ENCODE measurements at places on chromosomes 6 and 20.

GRCh38 chr6:147643341-147644200 lies 135.1 kb downstream of the SAMD5 start:
- DNase-seq: no peak

DNA sequence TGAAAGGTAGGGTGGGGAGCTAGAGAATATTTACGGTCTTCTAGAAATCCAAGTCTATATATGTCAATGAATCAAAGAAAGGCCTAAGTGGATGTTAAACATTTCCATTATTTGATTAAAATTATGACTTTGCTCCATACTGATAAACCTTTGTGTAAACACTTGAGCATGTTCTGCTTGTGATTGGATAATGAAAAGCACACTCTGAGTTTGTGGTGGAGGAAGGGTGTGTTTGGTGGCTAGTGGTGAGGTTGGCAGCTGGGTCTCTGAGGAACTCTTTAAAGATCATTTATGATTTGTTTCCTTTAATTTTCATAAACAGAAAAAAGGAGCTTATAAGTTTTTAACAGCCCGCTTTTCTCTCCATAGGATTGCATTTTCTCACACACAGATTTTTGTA lies 84.7 kb downstream of the RFPL4B start:
- no peak for DNase-seq

GRCh38 chr20:47610247-47610944 lies 108.7 kb downstream of the NCOA3 start:
- DNase-seq: peak; percentile 60

- no peak for DNase-seq
Observed at GRCh38 chr6:67630146-67630545, 1004.9 kb upstream of the ADGRB3 start.

- no peak for DNase-seq
Observed at GRCh38 chr20:35257175-35257909, 20.6 kb downstream of the MMP24OS start.

DNA sequence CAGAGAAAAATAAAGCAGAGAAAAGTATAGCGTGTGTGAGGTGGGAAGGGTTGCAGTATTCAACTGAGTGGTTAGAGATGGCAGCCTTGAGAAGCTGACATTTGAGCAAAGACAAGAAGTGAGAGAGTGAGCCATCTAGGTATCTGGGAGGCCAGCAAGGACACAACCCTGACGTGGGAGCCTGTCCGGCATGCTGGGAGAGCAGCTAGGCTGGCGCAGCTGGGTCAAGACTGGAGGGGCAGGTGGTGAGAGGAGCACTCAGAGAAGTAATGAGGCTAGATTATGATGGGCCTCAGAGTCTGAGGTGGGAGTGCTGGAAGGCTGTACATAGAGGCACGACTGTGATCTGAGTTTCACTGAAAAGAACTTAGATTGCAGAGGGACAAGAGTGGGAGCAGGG lies 12.9 kb downstream of the TTPAL start:
- DNase-seq: no peak

GRCh38 chr6:79684876-79685275 lies 53.7 kb downstream of the SH3BGRL2 start:
- no peak for DNase-seq

DNA sequence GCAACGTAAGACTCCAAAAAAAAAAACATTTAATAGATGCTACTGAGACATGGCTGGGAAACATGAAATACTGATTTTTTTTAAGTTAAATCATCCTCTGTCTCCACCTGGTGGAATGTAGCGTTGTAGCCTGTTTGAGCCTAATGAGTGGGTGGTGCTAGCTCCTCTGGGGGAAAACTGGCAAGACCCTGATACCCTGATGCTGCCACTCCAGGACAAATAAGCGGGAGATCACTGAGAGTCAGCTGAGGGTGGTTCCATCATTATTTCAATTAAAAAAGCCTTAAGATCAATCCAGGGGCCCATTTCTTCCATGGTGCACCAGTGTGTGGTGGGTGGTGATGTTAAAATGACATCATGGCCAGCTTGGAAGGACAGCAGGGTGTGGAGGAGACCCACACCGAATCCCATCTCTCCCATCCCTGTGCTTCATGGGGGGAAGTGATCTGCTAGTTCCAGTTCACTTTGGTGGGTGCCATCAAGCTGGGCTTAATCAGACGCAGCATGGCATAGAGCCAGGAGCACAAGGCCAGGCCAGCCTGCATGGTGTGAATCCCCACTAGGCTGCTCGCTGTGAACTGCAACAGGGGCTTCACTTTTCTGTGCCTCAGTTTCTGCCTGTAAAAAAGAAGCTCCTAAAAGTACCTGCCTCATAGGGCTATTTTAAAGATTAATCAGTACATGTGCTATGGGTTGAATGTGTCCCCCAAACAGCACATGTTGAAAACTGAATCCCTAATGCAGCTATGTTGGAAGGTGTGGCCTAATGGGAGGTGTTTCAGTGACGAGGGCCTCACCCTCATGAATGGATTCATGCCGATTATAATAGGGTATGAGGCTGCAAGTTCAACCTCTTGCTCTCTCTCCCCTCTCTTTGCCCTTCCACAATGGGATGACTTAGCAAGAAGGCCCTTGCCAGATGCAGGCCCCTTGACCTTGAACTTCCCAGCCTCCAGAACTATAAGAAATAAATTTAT lies 13.0 kb upstream of the MRPS10 start:
- DNase-seq: no peak

- DNase-seq: no peak
Observed at GRCh38 chr6:123668965-123669591, 32.3 kb upstream of the TRDN start.

- no peak for DNase-seq
Observed at GRCh38 chr6:37903351-37904340, 84.1 kb downstream of the ZFAND3 start.

GRCh38 chr6:118403036-118403435 lies 145.1 kb upstream of the PLN start:
- DNase-seq: no peak

- peak; percentile 94 for DNase-seq
Observed at GRCh38 chr20:50186151-50186885, 4.3 kb upstream of the CEBPB start.

DNA sequence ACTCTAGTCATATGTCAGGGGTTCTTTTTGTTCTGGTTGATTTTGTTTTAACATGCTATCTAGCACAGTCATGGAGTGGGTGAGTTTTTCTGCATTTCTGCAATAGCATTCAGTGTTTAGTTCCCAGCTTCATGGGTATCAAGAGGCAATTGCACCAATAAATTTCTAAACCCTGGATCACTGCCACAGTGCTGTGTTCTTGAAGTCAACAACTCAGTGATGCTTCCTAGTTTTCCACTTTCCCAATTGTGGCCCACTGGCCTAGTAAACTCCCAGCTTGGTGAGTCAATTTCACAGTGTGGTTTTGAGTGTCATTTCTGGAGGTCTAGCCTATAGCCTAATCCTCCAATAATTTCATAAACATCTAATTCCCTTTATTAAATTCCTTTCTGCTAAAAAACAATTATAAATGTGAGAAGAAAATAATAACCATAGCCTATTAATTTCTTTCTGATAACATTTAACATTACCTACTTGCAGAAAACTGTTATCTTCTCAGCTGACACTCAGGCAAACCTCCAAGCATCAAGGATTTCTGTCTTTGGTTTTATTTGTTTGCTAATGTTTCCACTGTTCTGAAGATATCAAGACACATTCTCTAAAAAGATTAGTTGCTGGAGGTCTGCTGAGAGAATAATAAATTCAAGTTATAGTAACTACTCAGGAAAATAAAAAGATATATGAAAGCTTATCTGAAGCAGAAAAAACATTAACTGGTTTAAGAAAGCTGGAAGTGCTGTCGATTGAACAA lies 89.9 kb downstream of the PDE7B start:
- DNase-seq: no peak

DNA sequence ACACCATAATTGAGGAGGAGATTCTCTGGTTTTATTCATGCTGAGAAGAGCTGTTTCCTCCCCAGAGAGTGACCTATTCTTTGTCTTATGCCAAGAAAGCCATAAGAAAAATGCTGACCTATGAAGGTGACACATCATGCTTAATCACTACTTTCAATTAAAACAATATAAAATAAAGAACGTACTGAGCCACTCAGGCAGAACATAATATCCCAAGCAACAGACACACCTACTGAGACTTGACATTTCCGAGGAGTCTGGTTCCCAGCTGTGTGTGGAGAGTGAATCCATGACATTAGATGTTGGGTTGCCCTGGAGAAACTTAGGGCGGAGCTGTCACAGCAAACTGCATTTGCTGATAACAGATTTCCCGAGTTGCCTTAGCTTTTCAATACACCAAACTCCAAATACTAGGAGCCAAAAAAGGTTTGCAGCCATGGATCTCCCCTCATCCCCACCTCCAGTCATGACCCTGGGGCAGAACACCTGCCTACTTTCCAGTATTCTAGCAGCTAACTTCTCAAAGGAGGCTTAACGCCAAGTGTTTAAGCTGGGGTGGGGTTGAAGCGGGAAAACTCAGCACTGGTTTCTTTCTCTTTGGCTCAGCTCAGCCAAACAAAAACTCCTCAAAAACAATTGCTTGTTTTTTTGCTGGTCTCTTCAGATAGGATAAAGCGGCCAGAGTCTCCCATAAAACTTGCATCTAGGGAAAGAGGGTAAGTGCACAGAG lies 92.2 kb downstream of the BACH2 start:
- DNase-seq: no peak

GRCh38 chr6:118896339-118897136 lies 2.6 kb downstream of the ASF1A start:
- no peak for DNase-seq

- DNase-seq: no peak
Observed at GRCh38 chr6:170236131-170236836, 54.6 kb downstream of the DLL1 start.

- DNase-seq: no peak
Observed at GRCh38 chr6:83824388-83824801, 28.8 kb upstream of the RIPPLY2 start.

DNA sequence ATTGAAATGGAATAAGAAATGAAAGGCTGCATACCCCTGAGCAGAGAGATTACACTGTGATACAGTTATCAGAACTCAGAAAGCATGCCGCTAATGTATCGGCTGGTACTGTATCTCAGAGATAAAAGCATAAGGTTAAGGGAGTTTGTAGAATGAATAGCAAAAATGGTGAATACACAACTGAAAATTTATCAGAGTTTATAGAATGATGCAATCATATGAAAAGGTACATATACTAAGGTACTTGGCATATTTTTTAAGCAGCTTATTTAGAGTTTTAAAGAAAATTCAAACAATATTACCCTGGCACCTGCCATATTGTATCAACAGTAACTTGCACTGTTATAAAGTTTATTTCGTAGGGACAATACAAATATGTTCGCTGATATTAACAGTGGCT lies 364.0 kb downstream of the PHF3 start:
- no peak for DNase-seq

- no peak for DNase-seq
Observed at GRCh38 chr6:30804333-30804732, 60.0 kb upstream of the IER3 start.

DNA sequence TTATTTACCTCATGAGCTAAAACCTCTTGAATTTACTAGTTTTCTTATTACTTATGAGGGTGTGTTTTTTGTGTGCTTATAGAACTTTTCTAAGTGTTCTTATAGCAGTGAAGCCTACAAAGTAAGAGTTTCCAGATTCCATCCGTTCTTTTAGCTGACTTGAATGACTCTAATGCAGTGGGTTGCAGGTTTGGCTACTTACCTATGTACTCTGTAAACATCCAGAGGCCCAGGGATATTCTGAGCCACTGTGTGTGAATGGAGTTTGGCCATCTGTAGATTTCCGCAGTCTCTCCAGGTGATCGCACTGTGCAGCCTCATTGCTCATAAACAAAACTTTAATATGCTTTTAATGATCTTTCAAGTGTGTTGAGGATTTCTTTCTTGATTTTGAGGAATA lies 157.8 kb downstream of the MYO6 start:
- no peak for DNase-seq

DNA sequence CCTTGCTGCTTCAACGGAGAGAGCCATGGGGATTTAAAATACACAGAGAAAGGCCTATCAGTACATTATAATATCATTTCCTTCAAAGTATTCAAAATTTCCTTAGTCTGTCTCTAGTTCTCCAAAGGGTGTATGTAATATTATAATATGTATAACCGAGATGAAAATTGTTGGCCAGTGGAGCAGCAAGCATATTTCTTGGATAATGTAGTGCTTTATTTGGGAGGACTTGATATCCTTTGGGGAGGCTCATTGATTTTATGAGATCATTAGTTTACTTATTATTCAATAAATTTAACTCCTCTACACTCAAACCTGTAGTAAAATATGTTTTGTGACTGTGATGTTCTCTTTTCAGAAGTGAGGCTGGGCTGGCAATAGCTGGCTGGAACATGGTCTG lies 802.9 kb upstream of the FLRT3 start:
- no peak for DNase-seq

DNA sequence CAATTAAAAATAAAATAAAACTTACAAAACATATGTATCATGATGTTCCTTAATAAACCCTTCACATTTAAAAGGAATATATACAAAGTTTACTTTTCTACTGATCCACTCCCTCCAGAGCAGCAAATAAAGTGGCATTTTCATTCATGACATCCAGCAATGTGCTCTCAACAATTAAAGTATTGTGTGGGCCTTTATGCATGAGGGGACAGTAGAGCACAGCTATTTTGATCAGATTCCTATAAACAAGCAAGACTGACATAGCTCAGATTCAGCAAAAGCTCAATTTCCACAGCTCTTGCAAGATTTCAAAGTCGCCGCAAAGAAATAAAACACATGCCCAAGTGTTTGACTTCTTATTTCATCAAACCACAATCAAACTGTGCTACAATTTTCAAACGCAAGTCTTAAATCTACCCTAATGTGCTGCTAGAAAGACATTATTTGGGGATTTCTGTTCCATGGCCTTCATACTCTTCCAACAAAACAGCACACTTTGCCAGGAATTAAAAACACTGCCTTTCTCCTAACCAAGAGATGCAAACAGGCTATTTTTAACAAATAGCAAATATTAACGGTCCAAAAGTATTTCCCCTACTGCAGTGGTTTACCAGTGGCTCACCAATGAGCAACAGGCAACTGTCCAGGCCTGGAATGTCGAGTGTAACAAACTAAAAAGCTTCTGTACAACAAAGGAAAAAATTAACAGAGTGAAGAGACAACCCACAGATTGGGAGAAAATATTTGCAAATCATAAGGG lies 52.3 kb downstream of the MBOAT1 start:
- DNase-seq: no peak

DNA sequence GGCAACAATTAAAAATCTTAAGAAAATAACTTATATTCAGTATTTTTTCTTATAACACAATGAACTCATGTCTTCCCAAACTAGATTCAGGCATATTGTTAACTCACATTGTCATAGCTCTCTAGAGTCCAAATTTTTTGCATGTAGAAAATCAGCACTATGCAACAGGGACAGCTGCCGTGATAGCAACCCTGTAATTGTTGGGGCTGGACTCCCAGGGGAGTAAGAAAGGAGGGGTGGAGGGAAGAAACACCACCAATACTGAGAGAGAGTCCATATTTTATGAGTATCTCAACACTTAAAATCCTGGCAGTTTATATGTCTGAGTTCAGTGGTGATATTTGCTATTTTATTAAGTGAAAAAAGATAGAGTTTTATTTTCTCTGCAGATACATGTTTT lies 89.6 kb upstream of the HS3ST5 start:
- no peak for DNase-seq

Measured in stimulated activated CD8-positive, alpha-beta memory T cell treated with anti-CD3 and anti-CD28 coated beads, Interleukin-7, amount 100 ng/mL, for 24 hours (primary cell).